ENCODE measurements at places on chromosomes 13 and 19. TPM values are rescaled to one million over a fixed set of nuclear protein-coding genes. Genes with fewer than 3 reads are reported as not detected.

RNF113B gene
- not detected for total RNA-seq

STRN4 gene
- 117 TPM for total RNA-seq

CEACAM4 gene
- total RNA-seq: not detected

POLR1G gene
- 8.9 TPM for total RNA-seq

ZNF99 gene
- not detected for total RNA-seq

SLC7A10 gene
- total RNA-seq: 0.98 TPM

CALR3 gene
- not detected for total RNA-seq

MBD3L3 gene
- total RNA-seq: not detected

NOTCH3 gene
- 203 TPM for total RNA-seq

KLK14 gene
- 0.89 TPM for total RNA-seq

RGL3 gene
- total RNA-seq: 284 TPM

TMEM150B gene
- not detected for total RNA-seq

CACNG8 gene
- total RNA-seq: 0.40 TPM

BST2 gene
- 0.60 TPM for total RNA-seq

IGFL1 gene
- not detected for total RNA-seq

IL17D gene
- 6.3 TPM for total RNA-seq

SIX5 gene
- 36.9 TPM for total RNA-seq

GJA3 gene
- total RNA-seq: 0.04 TPM

ARHGAP35 gene
- 86.0 TPM for total RNA-seq

F10 gene
- total RNA-seq: 30.2 TPM

SULT2A1 gene
- total RNA-seq: not detected

CYP4F2 gene
- not detected for total RNA-seq

SPRED3 gene
- total RNA-seq: 13.0 TPM

LIN7B gene
- total RNA-seq: 7.0 TPM

NRTN gene
- 2.1 TPM for total RNA-seq

BIVM gene
- 28.5 TPM for total RNA-seq

TOMM40 gene
- 63.0 TPM for total RNA-seq

ZNF415 gene
- total RNA-seq: 18.1 TPM

ZNF730 gene
- total RNA-seq: 21.3 TPM

UQCR11 gene
- total RNA-seq: 171 TPM

APLP1 gene
- 134 TPM for total RNA-seq

CD79A gene
- total RNA-seq: 0.78 TPM

SYDE1 gene
- total RNA-seq: 5.0 TPM

UBE2L5 gene
- not detected for total RNA-seq

ZNF573 gene
- total RNA-seq: 12.7 TPM

ATP1A3 gene
- 0.29 TPM for total RNA-seq

PDE4C gene
- total RNA-seq: 1.6 TPM

C19orf73 gene
- 1.5 TPM for total RNA-seq

APBA3 gene
- 33.3 TPM for total RNA-seq

ZNF540 gene
- 0.98 TPM for total RNA-seq

CFD gene
- total RNA-seq: 1.3 TPM

CNN1 gene
- 3.2 TPM for total RNA-seq

LAIR1 gene
- total RNA-seq: not detected

CCDC70 gene
- total RNA-seq: not detected

ZNF829 gene
- total RNA-seq: 4.8 TPM

SNRPD2 gene
- 414 TPM for total RNA-seq

C1QTNF9B gene
- not detected for total RNA-seq

TBC1D4 gene
- 13.5 TPM for total RNA-seq

ANGPTL8 gene
- total RNA-seq: not detected

Measured in progenitor cell of endocrine pancreas (in vitro differentiated cells).